ENCODE measurements at places on chromosomes 4 and X.

GRCh38 chrX:41759817-41760216, 35.8 kb downstream of the GPR82 start:
- DNase-seq = no peak

- DNase-seq = no peak
Measured at GRCh38 chrX:21503593-21503992, 129.4 kb downstream of the CNKSR2 start.

DNA sequence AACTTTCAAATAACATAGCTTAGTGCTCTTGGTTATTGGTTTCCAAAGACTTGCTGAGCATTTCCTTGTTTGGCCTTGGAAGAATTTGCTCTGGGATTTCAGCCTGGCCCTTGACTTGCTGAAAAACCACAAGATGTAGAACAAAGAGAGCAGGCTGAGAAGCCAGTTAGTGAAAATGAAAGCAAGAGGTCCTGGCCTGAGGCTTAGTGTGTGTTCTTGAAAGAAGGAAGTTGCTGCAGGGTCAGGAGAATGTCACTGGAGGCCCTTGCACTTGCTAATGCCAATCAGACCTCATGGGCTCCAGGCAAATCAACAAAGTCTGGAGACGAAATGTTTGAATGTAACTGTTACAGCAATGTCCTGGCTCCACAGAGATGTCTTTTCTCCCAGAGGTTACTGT, 79.4 kb downstream of the SYNPO2 start:
- peak; percentile 52 for DNase-seq

GRCh38 chrX:119755981-119756533, 2.3 kb upstream of the SOWAHD start:
- no peak for DNase-seq

GRCh38 chr4:151781026-151781425, 20.2 kb upstream of the GATB start:
- DNase-seq = peak; percentile 54

DNA sequence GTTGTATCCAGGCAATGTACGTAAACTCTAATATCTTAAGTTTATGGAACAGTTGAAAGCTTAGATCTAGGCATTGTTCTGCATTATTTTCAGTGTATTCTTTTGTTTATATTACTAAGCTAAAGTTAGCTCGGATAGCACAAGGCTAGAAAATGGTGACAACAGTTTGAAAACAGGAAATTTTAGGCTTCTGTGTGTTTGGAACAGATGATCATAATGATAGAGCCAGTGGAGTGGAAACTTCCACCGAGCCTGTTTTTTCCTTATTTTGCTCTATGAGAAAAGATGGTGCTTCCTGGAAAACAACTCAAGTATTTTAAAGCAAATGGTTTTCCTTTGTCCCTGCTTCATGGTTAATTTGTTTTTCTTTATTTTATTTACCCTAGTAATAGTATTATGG, 70.8 kb downstream of the GAB1 start:
- DNase-seq = no peak

GRCh38 chr4:20960291-20960690, 260.0 kb downstream of the PACRGL start:
- DNase-seq = no peak

GRCh38 chrX:130100180-130100579, 10.1 kb downstream of the ELF4 start:
- peak; percentile 74 for DNase-seq

- no peak for DNase-seq
Measured at GRCh38 chrX:75278991-75279390, 5.1 kb downstream of the UPRT start.

DNA sequence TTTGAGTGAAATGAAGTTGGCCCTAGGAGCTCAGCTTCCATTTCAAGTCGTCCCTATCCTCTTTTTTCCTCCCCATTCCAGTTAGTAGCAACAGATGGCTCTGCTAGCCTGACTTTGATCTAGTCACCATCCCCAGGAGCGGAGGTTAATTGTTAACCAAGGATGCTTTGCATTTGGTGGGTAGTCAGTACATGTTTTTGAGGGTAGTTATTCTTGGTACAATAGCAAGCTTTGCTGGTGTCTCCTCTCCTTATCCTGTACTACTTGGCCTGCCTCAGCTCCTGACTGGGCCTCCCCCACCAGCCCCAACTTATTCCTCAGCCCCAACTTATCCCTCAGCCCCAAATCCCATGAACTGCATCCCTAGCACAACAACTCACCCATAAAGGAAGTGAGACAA, 14.8 kb upstream of the RTL5 start:
- no peak for DNase-seq

- DNase-seq = no peak
Measured at GRCh38 chr4:106337916-106338315, 21.6 kb downstream of the AIMP1 start.

- DNase-seq = peak; percentile 80
Measured at GRCh38 chr4:78645853-78646757, 94.5 kb downstream of the ANXA3 start.

- no peak for DNase-seq
Measured at GRCh38 chr4:52251864-52252263, 200.8 kb downstream of the SPATA18 start.

DNA sequence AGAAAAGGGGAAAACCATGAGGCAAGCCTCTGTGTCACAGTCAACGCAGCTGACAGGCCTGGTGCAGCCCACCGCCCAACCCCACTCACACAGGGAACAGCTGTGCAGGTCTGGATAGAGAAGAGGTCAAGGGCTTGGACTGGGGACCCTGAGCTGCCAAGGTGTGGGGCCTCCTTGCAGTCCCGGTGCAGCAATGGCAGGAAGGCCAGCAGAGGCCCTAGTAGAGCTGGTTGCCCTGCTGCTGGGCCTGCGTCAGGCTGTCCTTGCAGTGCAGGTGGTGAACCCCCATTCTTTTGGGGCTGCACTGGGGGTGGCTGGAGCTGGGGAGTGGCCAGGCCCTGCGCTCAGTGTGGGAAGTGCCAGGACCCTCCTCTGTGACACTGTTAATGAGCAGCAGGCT, 482.0 kb downstream of the SMARCA1 start:
- DNase-seq = no peak

GRCh38 chr4:59728496-59728895, 1471.6 kb upstream of the ADGRL3 start:
- DNase-seq = no peak

DNA sequence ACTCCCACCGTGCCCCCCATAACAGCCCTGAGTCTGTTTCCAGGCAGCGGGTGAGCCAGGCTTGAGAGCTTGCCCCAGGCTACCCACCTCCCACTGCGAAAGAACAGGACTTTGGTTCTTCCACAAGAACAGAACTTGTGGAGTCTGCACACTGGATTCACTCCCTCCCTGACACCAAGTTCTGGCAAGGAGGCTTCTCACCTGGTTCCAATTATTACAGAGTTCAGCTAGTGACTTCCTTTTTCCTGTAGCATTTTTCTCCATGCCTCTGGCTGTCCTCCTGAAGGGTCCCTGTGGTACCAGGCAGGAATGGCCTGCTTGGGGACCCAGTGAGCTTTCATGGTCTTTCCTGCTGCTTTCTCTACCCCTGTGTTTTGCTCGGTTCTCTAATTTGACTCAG, 208.6 kb upstream of the SFRP2 start:
- no peak for DNase-seq

- no peak for DNase-seq
Measured at GRCh38 chrX:103830848-103831247, 1.2 kb downstream of the RAB9B start.

DNA sequence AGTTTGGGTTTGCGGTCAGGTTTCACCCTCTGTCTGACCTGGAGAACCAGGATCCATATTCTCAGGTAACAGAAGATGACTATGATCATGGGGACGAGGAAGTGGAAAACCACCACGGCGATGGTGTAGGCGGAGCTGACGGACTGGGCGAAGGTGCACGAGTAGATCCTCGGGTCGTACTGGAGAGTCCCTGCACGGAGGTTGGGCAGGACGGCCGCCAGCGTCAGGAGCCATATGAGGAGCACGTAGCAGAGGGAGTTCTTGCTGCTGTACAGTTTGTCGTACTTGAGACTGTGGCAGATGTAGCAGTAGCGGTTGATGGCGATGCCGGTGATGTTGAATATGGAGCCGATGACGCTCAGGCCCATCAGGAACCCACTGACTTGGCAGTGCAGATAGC, 21.3 kb downstream of the MTNR1A start:
- DNase-seq = no peak

DNA sequence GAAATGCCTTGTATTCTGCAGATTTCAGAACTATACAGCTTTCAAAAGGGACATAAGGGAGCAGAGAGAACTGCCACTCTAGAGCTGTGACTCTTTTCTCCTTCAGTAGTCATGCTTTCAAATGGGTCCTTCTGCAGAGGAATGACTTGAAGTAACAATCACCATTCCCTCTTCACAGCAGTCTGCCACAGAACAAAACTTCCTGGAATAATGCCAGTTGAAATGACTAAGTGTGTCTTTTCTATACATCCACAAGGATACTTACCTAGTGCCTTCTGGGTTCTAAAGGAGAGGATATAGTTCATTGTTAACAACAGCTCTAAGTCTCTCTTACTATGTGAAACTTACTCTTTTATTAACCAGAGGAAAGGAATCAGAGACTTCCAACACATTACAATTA, 515.4 kb upstream of the ATOH1 start:
- no peak for DNase-seq

- no peak for DNase-seq
Measured at GRCh38 chr4:1244978-1245471, 3.9 kb downstream of the CTBP1 start.

- no peak for DNase-seq
Measured at GRCh38 chr4:124874172-124874450, 161.6 kb upstream of the ANKRD50 start.

- no peak for DNase-seq
Measured at GRCh38 chr4:143356493-143356892, 19.8 kb downstream of the GAB1 start.

DNA sequence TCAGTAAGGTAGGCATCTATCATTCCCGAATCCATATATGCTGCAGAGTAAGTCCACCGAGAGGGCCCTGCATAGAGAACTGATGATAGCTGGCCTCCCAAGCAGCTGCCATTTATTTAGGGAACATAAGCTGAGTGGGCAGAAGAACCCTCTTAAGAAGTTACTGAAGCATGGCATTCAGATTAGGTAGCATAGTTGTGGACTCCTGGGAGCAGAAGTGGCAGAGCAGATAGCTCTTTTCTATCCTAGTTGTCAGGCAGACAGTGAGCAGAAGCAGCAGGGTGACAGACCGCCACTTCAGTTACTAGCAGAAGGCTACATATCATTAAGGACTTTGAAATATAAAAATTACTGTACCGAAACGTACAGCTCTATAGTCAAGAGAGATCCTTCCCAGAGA, 454.7 kb downstream of the PPP4R3C start:
- no peak for DNase-seq

GRCh38 chrX:110722135-110722534, 73.5 kb downstream of the CHRDL1 start:
- DNase-seq = no peak

GRCh38 chr4:118224243-118224829, 128.5 kb downstream of the PRSS12 start:
- DNase-seq = no peak

- DNase-seq = no peak
Measured at GRCh38 chr4:153523941-153524386, 57.8 kb downstream of the TMEM131L start.

- no peak for DNase-seq
Measured at GRCh38 chr4:7781366-7781765, 158.3 kb downstream of the AFAP1 start.

DNA sequence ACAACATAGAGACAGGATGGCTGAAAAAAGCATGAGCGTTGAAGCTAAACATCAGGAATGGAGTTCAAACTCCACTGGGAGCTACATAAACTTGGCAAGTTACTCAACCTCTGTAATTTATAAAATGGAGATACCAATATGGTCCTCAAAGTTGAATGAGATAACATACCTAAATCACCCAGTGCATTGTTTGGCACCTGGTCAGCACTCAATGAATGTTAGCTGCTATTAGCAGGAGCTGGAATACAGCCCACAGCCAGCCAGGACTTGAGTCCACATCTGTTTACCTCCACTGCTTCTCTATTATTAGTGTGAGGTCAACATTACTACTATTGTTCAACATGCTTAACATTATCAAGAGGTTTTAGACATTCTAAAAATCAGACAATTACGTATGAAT, 97.9 kb downstream of the NR3C2 start:
- peak; percentile 42 for DNase-seq

- DNase-seq = no peak
Measured at GRCh38 chr4:71550220-71551165, 211.7 kb downstream of the SLC4A4 start.

DNA sequence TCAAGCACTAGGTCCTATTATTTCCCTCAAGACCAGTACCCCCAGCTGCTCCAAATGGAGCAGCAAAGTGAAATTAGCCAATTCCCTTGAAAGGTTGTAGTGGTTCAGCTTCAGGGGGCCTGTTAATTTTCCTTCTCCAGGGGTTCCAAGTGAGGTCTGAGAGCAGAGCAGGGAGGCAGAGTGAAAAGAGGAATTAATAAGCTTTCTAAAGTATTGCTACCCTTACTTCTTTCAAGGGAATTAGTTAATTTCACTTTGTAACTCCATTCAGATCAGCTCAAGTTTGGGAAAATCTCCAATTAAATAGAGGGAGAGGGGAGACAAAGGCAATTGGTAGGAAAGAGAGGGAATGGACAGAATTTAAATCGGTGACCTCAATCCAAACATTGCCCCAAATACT, 78.7 kb upstream of the SLC7A11 start:
- no peak for DNase-seq

DNA sequence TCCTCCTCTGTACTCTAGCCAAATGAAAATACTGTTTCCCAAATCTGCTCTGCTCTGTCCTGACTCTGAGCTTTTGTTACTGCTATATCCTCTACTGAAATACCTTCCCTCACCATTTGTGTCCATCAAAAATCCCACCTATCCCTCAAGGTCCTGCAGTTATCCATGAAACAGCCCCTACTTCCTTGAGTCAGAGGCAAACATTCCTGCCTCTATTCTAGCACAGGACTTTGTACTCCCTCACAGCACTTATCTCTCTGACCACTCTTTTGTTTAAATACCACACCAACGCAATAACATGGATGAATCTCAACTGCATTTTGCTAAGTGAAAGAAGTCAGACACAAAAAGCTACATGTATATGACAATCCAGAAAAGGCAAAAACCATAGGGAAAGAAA, 10.5 kb upstream of the RNF128 start:
- DNase-seq = no peak
